Activated gamma-delta T cell treated with anti-CD3 and anti-CD28 coated beads, Interleukin-2, amount 50 U/mL, for 16 hours (primary cell): ENCODE measurements at places on chromosomes 7 and 10.

DNA sequence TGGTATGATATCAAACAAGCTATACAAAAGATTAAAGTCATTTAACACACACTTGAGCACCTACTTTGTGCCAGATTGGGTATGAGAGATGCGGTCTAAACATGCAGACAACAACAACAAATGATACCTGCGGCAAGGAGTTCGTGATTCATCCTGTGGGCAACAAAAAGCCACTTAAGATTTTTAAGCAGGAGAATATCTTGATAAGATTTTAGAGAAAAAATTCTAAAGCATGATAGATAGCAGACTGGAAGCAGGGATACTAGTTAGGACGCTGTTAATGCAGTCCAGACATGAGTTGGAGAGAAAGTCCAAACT, 1.6 kb upstream of the KBTBD2 start:
- DNase-seq: no peak

GRCh38 chr7:32496052-32496813, 944 bp downstream of the AVL9 start:
- no peak for DNase-seq

GRCh38 chr7:5549096-5549763, 125.6 kb upstream of the TNRC18 start:
- no peak for DNase-seq

DNA sequence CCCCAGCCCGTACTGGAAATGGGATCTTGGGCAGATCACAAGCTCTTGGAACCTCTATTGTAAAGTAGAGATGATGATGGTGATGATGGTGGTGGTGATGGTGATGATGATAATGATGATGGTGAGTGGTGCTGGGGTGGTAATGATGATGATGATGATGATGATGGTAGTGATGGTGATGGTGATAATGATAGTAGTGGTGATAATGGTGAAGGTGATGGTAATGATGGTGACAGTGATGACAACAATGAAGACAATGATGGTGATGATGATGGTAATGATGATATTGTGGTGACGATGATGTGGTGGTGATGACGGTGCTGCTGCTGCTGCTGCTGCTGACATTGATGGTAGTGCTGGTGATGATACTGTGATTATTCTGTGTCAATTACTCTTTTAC, 91.0 kb upstream of the AFAP1L2 start:
- DNase-seq: no peak

- no peak for DNase-seq
Observed at GRCh38 chr7:142556740-142557139, 192.5 kb upstream of the PRSS1 start.

- no peak for DNase-seq
Observed at GRCh38 chr10:51103554-51104217, 29.4 kb downstream of the PRKG1 start.

DNA sequence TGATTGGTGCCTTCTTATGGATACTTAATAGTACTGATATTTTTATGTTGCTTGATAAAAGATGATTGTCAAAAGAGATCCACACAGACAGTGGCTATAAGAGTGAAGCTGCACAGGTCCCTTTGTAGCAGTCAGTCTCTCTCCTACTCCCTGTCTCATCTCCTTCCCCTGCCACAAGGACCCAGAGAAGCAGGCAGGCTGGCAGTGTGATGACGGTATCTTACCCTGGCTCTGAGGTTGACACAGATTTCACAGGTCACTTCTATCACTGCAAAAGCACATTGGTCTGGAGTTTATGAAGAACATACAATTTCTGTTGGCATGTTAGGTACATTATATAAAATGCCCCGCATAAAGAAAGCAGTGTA, 64.4 kb upstream of the AHR start:
- peak; percentile 25 for DNase-seq

DNA sequence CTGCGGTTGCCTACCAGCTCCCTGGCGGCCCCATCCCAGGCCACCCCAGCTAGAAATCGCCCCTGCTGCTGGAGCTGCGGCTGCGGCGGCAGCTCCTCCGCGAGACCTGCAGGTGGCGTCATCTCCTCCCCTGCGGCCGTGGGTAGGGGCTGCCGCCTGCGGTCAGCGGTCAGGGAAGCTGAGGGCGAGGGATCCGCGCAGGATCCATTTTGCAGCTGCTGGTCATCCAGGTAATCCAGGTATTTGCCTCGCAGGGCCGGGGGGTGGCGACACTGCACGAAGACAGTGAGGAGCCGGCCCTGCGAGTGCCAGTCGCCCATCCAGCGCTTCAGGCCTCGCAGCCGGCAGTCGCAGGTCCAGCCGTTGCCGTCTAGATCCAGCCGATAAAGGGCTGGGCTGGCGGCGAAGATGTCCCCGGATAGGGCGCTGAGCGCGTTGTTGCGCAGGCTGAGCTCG, 1.5 kb downstream of the TRIL start:
- no peak for DNase-seq

DNA sequence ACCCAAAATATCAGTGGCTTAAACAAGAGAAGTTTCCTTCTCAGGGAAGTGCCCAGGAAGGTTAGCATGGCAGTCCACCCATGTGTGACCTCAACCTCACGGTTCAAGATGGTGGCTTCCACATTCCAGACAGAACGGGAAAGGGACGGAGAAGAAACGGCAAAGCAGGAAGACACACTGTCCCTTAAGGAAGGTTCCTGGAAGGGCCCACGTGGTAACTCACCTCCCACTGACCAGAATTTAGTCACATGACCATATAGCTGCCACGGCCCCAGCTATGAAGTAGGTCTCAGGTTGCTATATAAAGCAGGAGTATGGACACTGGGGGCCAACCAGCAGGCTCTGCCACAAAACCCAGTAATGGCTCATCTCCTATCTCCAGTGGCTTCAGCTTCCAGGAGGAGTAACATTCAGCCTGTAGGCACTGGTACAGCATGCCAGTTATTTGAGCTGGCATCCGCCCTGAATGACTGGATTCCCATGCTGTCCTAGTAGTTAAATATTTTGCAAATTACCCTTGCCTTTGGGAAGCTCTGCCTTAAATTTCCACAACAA, 278.5 kb upstream of the KLF14 start:
- DNase-seq: no peak

DNA sequence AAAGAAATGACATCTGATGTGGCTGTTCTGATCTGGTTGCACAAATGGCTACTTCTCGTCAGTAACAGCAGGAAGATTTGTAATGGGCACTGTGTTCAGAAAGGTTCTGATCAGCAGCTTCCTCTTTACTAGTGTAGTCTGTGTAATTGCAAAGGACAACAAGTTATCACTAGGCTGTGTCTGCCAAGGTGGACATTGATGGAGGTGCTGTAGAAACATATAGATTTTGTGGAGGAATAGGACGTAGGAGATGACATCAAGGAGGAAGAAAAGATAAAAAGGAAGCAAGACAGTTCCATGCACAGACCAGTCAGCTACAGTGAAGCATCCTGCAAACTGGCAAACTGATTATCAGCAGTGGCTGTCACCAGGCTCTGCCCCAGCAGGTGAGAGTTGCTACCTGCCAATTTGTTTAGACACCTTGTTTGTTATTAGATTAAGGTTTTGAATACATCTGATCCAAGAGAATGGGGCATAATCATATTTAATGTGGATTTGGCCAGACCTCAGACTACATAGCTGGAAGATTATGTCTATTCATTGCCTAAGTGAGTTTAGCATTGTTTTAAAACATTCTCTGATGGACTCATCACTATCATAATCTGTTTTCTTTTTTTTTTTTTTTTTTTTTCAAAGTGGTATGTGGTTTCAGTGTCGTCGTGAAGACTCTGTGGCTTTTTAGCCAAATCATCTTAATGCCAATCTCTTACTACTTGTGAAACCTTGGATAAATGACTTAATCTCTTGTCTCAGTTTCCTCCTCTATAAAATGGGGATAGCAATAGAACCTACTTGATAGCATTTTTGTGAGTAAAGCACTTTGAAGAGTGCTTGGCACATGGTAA, 417.9 kb upstream of the LRGUK start:
- DNase-seq: no peak

DNA sequence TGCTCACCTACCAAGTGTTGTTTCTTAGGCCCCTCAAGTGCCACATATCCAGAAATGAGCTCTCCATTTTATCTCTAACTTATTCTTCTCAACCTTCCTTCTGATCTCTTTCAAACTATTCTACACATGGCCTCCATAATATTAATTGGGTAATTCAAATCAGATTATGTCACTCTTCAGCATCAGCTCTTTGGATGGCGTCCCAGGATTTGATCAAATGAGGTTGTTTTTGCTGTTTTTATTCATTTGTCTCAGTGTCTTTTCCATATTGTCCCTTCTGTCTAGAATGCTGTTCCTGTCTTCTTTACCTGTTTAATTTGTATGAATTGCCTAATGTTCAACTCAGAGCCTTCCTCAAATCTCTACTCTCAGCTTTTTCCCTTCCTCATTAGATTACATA, 234.6 kb upstream of the CXCL12 start:
- no peak for DNase-seq

DNA sequence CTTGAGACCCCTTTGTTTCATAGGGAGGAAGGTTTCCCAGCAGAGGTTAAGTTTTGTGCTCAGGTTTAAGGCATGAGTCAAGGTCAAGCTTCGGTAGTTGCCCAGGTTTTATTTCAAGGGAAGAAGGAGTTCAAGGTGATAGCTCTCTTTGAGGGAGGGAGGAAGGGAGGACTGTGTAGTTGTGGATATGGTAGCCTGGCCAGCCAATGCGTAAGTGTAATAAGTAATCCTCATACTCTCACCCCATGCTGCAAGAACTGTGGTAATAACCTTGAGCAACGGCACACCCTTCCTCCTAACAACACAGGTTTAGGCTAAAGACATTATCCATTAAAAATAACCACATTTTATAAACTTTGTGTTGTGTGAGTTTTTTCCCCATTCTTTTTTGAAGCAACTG, 478.9 kb downstream of the KCNMA1 start:
- no peak for DNase-seq

DNA sequence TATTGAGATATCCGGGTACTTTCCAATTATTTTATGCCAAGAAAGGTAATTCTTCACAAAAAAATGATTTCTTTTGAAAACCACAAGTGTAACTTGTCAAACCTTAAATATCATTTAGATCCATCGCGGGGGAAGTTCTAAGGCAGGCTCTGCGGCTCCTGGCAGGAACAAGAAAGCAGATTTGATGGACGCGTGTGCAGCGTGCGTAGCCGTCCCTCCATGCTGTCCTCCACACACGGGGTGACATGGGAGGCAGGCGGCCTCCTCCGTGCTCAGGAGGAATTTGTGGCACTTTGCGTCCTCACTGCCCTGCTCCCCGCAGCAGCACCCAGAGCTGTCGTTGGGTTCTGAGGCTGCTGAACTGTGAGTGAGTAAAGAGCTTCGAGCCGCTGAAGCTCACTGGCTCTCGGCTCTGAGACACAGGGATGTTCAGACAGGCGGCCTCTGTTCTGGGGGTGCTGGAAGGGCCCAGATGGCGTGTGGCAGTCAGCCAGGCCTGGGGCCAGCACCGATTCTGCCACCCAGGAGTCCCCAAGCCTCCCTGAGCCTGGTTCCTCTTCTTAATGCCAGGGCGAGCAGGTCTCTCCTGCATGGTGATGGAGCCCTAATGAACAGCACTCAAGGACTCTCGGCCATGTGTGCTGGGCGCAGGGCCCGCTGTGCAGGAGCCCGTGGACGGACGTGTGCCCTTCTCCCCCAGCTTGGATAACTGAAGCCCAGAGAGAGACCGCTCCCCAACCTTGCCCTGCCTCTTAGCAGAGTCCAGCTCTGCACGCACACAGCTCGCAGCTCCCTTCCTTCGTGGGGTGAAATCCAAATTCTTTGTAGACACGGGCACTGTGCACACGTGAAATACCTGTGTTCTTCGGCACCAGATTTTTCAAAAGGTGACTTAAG, 185.4 kb upstream of the SHH start:
- DNase-seq: no peak

DNA sequence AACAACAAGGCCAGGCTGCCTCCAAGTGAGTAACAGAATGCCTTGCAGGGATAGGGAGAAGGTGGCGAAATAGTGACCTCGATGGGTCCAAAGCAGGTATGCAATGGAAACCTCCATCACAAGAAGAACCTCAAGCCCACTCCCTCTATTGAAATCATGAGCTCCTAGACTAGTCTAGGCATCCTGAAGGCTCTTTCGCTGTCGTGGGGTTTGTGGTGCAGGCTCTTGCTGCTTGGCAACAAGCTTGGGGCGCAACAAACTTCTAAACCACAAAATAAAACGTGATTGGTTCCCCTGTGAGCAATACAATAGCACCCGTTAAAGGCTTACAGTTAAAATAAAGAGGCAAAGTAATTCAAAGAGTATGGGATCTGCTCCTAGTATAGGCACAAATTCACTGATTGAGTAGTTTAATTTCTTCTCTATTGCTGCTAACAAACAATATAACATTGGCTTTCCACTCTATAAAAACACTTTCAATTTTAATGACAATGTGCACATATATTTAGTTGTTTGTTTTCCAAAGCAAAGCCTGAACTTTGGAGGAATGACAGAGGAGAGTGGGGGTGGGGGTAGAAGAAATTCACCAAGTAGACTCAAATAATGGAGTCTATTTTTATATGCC, 64.1 kb downstream of the C10orf67 start:
- no peak for DNase-seq

GRCh38 chr10:52059089-52059488, 255.0 kb upstream of the DKK1 start:
- no peak for DNase-seq

DNA sequence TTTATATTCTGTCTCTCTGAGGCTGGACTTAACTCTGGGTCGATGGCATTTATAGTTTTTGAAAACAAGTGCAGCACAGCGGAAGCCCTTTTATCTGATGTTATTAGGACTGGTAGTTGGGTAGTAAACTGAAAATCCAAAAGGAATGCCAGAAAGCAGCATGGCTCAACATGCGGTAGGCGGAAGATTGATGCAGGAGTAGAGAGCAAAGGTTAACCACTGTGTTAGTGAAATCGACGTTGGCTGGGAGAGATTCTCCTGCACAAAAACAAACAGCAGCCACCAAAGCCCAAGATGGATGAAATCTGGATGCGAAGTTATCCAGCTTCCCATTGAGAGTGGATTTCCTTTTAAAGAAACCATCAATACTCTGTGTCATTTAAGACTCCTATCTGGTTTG, 54.5 kb upstream of the EMX2 start:
- DNase-seq: no peak

DNA sequence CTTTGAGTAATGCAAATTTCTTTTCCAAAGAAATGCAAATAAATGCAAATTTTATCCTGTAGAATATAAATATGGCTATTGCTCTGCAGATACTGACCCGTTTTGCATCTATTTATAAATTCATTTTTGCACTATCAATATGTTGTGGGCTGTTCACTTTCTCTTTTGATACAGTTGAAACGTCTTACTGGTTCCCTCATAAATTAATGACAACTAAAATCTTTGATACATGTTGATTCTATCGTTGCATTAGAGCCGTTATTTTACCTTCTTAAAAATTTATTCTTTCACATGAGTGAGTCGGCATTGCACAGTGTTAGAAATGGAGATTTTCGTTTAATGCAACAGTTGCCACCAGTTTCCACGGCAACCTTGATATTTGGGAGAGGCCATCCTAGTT, 689.3 kb upstream of the FOXK1 start:
- no peak for DNase-seq

DNA sequence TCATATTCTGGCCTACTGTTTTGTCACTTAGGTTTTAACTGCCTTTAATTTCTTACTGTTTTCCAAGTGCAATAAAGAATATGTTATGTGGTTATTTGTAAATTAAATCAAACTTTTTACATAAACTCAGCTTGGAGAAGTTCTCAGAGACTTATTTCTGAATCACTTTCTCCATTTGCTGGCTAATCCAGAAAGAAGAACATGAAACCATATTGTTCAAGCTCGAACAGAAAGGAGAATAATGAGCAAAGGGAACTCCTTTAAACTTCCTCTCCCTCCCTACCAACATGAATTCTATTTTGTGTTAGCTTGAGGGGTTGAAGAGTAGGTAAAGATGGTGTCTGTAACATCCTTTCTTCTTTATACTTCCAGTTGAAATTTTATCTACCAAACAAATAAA, 52.3 kb downstream of the SHTN1 start:
- DNase-seq: no peak

- DNase-seq: no peak
Observed at GRCh38 chr7:31647511-31647910, 39.5 kb upstream of the PPP1R17 start.
